ENCODE measurements at places on chromosomes 3 and 15.
A peak's percentile ranks its signal among the peaks of the same experiment; 100 is the strongest.

GRCh38 chr3:188170461-188171459, 16.8 kb downstream of the LPP start:
- peak; percentile 45 for DNase-seq

DNA sequence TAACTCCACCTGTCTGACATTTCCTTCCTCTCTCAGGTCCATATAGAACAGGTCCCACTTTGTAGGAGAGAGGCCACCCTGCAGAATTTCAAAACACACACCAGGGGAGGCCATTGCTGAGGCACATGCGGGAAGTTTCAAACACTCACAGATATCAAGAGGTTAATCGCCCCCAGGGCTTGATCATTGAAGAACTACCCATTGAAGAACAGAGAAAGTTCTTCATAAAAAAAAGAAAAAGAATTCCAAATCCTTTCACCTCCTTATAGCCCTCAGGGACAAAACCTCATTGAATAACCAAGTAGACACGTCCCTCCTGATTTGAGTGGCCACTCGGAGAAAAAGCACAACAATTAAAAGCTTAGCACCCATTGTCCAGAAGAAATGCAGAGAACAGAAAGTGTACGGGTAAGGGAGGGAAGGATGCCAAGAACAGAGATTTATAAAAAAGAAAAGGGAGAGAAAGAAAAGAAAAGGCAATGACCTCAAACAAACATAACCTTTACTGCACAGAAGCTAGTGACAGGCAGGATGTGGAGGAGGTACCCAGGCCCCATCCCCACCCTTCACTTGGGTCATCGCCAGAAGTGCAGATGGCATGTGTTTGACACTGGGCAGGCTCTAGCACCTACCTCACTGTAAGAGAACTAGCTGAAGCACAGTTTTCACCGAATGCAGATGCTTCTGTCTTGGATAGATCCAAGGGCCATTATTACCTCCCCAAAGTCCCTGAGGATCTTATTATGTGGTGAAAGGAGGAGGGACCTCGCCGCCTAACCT, 112.3 kb upstream of the HES1 start:
- DNase-seq, result no peak

GRCh38 chr15:90893175-90894090, 9.1 kb downstream of the FES start:
- DNase-seq, result no peak

GRCh38 chr3:142844339-142844977, 44.4 kb downstream of the PCOLCE2 start:
- DNase-seq, result no peak

GRCh38 chr3:188432802-188433520, 279.0 kb downstream of the LPP start:
- no peak for DNase-seq

- no peak for DNase-seq
Observed at GRCh38 chr3:66989241-66989640, 8.9 kb upstream of the KBTBD8 start.

- DNase-seq, result no peak
Observed at GRCh38 chr15:66594344-66594743, 28.5 kb upstream of the LCTL start.

GRCh38 chr3:197516517-197516889, 39.3 kb downstream of the BDH1 start:
- DNase-seq, result no peak

- DNase-seq, result no peak
Observed at GRCh38 chr15:73930790-73931281, 4.6 kb downstream of the LOXL1 start.

GRCh38 chr3:57069503-57069902, 9.0 kb downstream of the SPATA12 start:
- no peak for DNase-seq

- no peak for DNase-seq
Observed at GRCh38 chr3:43288366-43288765, 2.0 kb downstream of the SNRK start.

GRCh38 chr15:90037961-90038631, 37.0 kb downstream of the ZNF710 start:
- no peak for DNase-seq

DNA sequence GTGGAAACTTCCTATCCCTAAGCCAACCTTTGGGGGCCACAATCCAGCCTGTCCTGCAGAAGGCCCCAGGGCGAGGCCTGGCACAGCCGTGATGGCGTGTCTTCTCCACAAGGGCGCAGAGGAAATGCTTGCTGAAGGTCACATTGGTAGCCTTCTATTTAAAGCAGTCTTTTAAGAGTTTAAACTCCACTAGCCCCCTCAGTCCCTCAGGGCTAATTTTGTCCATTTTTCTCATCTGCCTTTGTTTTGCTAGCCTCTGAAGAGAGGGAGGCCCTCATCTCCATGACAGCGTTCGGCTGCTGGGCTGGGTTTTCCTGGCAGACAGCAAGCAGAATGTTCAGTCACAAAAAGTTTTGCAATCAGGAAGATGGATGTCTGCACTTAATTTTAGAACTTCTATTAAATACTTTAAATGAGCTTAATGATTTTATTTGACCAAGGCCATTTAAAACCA, 40.8 kb downstream of the RARB start:
- DNase-seq, result no peak

- no peak for DNase-seq
Observed at GRCh38 chr3:32340039-32340438, 51.6 kb upstream of the CMTM7 start.

- DNase-seq, result no peak
Observed at GRCh38 chr15:69443032-69443611, 9.5 kb upstream of the RPLP1 start.

- no peak for DNase-seq
Observed at GRCh38 chr3:45787551-45787950, 8.8 kb downstream of the SLC6A20 start.

- no peak for DNase-seq
Observed at GRCh38 chr3:61561374-61562041, at the start of gene PTPRG. Gene PTPRG (plus strand): TSS chr3:61561571. CDS start chr3:61562288, 717 bp downstream.

GRCh38 chr3:162799910-162800309, 1303.3 kb downstream of the OTOL1 start:
- no peak for DNase-seq

DNA sequence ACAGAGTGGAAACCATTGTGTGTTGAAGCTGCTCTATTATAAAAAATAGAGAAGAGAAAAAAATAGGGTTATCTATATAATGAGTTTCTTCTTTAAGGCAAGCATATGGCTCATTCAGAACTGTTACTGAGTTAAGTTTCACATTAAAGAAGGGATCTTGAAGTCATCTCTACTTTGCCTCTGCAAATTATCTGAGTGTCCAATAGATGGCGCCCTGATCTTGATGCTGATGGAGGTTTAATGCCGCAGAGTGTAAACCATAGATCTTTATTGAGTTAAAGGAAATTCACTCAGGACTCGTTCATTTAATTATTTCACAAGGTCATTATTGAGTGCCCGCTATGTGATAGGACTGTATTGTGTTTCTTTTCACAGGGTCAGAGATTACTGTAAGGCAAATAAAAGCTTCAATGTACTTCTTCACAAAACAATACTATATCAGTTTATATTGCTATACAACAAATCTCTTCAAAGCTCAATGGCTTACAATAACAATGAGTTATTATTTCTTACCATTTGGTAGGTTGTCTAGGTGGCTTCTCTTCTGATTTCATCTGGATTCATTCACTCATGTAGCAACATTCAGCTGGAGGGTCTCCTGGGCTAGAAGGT, 171.4 kb downstream of the NSUN3 start:
- no peak for DNase-seq

DNA sequence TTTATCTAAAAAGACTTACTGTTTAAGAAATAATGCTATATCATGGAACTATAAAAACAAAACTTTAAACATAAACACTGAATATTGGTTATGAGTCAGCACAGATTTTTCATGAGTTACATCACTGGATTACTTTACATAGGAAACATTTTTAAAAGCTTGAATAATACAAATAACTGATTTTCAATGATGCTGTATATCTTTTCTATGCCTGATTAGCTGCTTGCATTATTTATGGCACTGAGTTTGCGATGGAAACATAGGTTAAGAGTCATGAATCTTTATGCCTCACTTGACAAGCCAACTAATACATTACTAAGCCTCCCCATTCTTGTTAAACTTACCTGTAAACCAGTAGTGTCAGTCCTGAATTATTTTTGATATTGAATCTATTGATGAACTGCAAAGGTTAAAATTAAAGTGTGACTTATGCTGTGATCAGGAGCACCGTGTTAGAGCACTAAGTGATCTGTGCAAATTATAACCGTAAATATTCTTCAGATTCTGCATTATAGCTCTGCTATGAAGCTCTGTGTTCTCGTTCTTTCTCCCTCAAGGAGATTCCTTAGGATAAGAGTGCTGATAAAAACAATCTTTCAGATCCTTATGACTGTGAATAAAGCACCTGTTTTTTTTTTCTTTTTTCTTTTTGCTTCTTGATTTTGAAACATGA, 437.3 kb upstream of the BCHE start:
- no peak for DNase-seq

DNA sequence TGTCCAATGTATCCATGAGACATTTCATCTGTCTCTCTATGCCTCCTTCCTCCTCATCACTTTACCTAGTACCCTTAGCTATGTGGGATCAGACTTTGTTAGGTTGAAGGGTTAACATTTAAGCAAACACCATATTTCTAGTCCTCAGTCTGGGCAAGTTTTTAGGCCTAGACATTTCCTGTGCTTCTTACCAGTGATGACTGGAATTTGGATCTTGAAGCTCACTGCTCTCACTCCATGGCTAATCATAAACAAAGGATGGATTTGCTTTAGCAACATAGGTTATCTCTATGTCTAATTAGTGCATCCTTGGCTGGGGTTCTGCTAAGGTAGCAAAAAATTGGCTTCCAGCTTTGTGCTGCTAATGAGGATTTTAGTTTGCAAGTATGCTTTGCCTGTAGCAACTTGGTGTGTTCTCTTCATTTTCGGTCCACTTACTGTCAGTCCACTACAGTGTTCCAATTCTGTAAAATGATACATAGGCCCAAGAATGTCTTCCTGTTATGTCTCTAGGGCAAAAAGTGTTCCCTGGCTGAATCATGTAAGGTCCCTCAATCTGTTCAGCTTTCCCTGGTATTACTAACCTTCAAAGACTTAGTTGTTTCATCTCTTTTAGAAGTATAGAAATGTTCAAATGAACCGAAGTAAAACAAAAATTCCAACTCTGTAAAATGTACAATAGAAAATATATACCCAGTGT, 615.4 kb downstream of the CADM2 start:
- no peak for DNase-seq

DNA sequence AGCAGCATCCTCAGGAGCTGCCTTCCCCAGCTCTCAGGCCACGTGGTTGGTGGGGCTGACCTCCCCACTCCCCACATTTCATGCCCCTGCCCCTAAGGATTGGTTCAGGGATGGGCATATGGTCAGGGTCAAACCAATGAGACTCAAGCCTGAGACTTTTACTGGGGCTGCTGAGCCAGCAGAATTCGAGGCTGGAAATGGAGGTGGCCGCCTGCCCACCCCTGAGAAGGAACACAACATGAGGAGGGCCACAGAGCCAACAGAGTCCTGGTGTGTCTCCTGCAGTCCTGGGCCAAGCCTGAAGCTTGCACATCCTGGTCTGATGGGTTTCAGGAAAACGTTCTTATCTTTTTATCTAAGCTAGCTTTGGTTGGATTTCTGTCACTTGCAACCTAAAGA, 5.9 kb downstream of the EHD4 start:
- no peak for DNase-seq

GRCh38 chr3:105385179-105385578, 18.5 kb downstream of the ALCAM start:
- DNase-seq, result no peak

DNA sequence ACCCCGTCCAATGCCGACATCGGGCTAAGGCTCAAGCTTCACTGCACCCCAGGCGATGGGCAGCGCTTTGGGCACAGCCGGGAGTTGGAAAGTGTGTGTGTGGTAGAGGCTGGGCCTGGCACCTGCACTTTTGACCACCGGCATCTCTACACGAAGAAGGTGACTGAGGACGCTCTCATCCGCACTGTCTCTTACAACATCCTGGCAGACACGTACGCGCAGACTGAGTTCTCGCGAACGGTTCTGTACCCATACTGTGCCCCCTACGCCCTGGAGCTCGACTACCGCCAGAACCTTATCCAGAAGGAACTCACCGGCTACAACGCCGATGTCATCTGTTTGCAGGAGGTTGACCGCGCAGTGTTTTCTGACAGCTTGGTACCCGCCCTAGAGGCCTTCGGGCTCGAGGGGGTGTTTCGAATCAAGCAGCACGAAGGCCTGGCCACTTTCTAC, 1.0 kb downstream of the PDE12 start:
- DNase-seq, result peak; percentile 53

GRCh38 chr15:63640146-63640545, 43.0 kb downstream of the FBXL22 start:
- no peak for DNase-seq

DNA sequence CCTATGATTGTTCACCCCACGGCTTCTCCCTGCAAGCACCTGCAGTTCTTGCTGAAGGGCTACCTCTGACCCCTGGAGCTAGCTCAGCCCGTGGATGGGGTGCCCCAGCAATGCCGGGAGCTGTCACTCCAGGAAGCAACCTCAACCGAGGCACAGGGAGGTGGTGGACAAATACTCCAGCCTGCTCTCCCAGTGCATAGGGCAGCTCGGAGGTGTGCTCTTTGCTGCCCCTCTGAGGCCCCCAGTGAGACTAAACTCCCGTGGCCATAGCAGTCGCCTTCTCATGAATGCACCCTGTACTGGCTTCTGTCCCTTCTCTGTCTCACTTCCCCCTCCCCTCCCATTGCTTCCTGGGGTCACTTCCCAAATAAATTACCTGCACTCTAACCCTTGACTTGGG, 48.5 kb downstream of the LINGO1 start:
- DNase-seq, result no peak

- no peak for DNase-seq
Observed at GRCh38 chr3:57966829-57967228, 41.4 kb upstream of the FLNB start.

DNA sequence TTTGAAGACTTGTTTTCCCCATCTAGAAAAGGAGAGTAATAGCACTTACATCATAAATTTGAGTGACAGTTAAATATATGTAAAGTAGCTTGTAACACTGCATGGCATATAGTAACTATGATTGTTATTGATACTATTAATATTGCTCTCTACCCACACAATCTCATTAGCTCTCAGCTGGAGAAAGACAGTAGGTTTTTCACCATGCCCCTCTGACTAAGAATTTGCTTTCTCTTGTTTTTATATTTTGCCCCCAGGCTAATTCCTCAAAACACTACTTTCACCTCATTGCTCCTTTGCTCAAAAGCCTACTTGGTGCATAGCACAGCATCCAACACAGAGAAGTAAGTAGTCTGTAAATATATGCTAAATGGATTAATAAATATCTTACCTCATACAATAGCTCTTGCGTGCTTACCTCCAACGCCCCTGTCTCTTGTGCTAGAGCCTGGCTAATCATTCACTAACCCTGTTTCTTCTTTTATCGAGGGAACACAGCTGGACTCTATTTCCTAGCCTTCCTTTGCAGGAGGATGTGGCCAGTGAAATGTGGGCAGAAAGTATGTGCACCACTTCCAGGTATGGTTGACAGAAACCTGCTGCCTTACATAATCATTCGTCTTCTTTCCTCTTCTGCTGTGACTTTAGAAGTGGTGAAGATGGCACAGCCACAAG, 190.0 kb downstream of the PLCH1 start:
- no peak for DNase-seq

- DNase-seq, result no peak
Observed at GRCh38 chr15:76954744-76955143, 23.2 kb downstream of the RCN2 start.

Data from activated CD4-positive, CD25-positive, alpha-beta regulatory T cell treated with anti-CD3 and anti-CD28 coated beads, Interleukin-2, amount 50 U/mL, for 72 hours (primary cell).